Cerebellum (tissue), 4 donors: ENCODE measurements at places on chromosomes 11 and 22.

DNA sequence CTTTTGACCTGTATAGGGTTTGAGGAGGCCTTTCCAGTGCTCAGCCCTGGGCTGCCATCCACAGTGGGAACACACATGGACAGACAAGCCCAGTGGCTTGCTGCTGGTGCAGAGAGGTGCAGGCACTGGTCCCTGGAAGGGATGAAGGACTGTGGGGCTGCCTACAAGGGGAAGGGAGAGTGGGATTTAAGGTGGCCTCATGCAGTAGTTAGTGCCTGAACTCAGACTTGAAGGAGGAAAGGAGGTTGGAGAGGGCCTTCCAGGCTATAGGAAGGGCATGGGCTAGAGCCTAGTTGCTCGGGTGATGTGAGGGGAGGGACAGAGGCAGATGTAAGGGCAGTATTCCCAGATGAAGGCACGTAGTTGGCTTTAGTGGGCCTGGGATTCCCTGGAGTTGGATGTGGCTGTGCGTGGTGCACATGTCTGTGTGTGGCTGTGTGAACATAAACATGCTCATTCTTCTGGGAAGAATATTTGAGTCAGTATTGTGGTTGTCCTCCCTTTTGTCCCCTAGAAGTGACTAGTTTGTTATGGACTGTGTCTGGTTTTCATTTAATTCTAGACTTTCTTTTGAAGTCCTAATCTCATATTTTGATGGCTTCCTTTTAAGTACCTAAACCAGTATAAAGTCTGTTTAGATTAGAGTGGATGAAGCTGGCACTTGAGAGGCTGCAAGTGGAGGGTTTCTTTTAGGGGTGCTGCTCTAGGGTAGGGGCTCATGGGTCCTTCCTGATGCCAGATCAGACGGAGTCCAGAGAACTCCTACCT, 18.4 kb downstream of the YDJC start:
- DNase-seq, result no peak

GRCh38 chr11:117551761-117552343, 224.2 kb downstream of the CEP164 start:
- no peak for DNase-seq

- DNase-seq, result no peak
These were observed 16.1 kb upstream of the NTM start for GRCh38 chr11:131354251-131354701.

GRCh38 chr11:61750631-61751273, 1.7 kb upstream of the MYRF start:
- DNase-seq, result no peak
